ENCODE measurements at places on chromosomes 2 and 18.

DNA sequence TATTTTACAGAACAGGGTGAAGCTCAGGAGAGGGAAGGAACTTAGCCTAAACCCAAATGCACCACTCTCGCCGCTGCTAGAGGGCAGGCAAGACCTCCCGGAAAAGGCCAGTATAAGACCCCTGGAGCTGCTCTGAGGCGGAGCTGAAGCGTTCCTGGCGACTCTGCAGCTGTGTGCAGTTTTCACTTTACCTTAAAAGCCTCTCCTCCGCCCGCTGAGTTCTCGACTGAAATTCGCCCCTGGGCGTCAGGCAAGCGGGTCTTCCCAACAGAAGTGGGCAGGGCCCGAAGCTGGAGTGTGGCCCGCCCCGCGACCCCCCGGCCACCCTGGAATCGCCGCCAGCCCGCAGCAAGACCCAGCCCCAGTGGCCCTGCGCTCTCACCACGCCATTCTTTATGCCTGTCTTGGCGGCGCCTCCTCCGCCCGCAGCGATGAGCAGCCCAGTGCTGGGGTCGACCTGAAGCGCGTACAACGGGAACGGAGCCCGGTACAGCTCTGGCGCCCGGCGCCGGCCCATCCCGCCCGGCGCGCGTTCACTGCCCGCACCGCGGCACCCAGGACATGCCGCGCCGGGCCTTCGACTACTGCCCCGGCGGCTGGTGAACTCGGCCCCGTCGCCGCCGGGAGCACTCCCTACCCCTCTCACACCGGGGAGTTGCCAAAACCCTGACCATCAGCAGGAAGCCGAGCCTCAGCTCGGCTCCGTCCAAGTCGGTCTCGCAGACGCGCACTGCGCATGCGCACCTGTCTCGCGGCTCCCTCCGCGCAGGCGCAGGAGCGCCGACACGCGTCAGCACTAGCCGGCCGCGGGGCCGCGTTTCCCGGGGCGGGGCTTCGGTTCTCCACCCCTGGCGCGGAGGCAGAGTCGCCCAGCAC lies at the start of gene PREB:
PREB (minus strand) TSS at position 732 of the 876 bp plus-strand sequence; CDS start at position 517, 215 bp downstream.
- peak; percentile 99 for DNase-seq

DNA sequence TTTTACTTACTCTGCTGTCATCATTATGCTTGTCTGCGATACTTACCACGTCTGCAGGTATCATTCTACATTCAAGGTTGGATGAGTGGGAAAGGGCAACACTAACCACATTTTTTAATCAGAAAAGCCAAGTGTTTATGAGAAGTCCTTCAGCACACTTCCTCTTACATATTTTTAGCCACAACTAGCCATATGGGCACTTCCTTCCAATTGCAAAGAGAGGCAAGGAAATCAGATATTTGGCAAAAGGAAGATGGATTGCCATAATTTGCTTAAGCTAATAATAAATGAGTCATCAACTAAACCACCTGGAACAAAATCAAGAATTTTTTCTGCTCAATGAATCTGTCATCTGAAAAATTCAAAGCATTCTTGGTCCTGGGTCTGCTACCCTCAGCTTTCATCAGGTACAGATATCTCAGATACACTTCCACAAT lies 16.7 kb upstream of the MRO start:
- no peak for DNase-seq

- DNase-seq: no peak
These were observed 93.8 kb downstream of the LYPD6B start for GRCh38 chr2:149132339-149132738.

DNA sequence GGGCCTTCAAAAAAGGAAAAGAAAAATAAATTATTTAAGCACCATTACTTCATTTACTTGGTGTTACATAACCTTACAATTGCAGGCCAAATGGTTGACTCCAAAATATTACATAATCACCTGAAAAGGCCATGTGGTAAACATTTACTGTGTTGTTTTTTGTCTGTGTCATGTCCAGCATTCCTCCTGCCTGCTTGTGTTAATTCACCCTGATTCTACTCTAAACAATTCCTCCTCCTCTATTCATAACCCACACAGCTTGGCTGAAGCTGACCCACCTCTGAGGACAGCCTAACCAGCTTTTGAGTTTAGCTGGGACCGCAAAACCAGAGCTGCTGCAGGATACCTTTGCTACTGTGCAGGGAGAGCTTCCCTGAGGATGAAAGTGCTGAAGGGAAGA lies 35.4 kb downstream of the TMX3 start:
- no peak for DNase-seq

GRCh38 chr18:13217466-13217961 lies 1.0 kb upstream of the LDLRAD4 start:
- peak; percentile 23 for DNase-seq

DNA sequence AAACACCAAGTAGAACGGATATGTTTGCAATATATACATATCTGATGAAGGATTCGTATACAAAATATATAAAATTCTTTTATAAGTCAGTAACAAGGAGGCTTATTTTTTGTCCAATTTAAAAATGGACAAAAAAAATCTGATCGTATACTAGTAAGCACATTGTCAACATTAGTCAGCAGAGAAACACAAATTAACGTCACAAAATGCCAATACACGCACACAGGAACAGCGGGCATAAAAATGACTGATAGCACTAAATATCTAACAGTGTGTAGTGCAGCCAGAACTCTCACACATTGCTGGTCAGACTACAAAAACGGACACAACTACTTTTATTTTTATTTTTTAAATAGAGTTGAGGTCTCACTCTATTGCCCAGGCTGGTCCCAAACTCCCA lies 69.5 kb downstream of the LAMA1 start:
- DNase-seq: no peak

- DNase-seq: no peak
These were observed 30.2 kb downstream of the TMEM37 start for GRCh38 chr2:119461811-119462210.

DNA sequence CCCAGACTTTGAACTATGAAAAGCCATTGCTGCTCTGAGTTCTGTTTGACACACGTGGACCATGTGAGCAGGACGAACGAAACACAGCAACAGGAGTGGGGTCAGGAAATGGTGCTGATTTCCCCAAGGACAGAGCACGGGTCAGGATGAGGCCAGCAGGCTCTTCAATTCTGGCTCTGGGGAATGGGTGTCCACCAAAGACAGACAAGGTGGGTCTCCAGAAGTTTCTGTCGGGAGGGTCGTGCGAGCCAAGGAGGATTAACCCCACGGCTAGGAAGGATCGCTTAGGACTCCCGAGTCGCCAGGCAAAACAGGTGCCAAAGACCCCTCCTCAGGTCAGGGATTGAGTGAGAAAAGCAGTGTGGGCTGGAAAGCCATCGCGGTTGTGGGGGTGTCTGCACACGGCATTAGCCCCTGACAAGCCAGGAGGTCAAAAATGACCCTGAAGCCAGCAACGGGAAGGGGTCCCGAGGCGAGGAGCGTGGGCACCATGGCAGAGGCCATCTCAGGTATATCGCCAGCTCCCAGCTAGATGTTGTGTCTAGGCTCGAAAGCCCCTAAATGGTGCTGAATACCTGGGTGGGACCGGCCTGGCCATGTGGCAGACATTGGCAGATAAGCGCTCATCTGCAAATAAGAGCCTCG lies 213.9 kb upstream of the SALL3 start:
- no peak for DNase-seq

DNA sequence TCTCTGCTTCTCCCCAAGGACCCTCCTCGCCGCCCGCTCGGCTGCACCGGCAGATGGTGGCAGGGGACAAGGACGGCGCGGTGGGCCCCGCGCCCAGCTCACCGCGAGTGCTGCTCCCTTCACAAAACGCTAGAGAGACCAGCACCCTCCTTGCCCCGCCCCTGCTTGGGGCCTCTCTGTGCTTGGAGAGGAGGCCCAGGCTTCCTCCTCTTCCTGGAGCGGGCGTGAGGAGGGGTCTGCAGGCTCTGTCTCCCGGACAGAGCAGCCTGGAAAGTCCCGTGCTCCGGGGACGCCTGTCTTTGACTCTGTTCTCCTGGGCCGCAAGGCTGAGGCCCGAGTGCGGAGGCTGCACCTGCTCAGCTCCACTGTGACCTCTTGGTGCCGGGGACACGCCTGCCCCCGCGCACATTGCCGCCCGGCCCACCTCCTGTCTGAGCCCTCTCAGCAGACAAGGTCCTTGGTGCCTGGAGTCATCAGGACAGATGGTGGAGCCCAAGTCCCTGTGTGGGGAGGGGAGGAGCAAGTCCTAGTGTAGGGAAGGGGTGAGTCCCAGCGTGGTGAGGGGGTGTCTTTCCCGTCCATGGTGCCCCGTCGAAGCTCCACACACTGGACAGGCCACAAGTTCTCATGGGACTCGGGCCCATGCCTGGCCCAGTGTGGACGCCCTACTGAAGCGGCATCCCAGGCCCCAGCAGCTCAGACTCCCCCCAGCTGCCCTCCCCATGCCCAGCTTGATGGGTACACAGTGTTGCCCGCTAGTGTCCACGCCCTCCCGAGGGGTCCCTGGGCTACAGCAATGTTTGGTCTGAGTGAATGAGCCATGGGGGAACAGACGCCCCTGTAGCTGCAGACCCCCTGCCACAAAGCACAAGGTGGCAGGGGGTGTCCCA lies 33.8 kb downstream of the RTP5 start:
- no peak for DNase-seq

- DNase-seq: no peak
These were observed at the start of gene MYO5B for GRCh38 chr18:50194631-50195532. MYO5B (minus strand) TSS chr18:50195147; CDS start chr18:50194793, 354 bp downstream.

GRCh38 chr2:120851116-120851773 lies 115.6 kb downstream of the GLI2 start:
- no peak for DNase-seq

DNA sequence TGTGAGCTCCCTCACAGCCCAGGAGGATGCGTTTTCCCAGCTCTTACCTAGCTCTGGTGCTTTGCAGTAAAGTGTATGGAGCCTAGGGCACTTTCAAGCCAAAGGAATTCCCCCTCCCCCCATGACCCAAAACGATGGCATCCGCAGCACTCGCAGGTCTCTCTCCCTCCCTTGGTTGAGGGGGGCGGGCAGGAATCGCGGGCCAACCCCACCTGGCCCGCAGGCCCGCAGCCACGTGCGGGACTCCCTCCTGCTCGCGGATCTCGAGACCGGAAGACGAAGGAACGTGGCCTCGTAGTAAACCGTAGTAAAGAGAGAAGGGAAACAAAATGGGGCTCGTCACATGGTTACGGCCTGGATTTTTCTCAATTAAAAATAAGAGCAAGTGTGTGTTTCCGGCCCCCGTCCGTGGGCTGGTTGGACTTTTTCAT lies 8.5 kb downstream of the IRS1 start:
- DNase-seq: no peak

- no peak for DNase-seq
These were observed 3.1 kb upstream of the HTR2B start for GRCh38 chr2:231127936-231128335.

- no peak for DNase-seq
These were observed 97.0 kb upstream of the EPAS1 start for GRCh38 chr2:46200100-46200690.

- no peak for DNase-seq
These were observed 803.9 kb upstream of the POU3F3 start for GRCh38 chr2:104049981-104050380.

- DNase-seq: no peak
These were observed 16.8 kb upstream of the PAX3 start for GRCh38 chr2:222315443-222316121.

DNA sequence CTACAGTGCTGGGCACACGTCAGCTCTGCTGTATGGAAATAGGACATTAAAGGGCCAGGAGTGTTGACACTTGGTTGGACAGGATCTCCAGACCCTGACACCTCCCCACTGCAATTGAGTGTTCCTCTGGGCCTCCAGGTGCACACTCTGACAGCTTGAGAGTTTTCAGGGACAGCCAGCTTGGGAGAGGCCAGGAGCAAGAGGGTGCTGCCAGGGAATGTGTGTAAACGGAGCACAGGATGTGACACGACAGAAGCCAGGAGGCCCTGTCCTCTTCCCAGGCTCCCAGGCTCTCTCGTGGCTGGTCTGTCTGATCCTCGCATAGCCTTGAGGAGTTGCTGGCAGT lies 318.1 kb upstream of the HS6ST1 start:
- DNase-seq: no peak

DNA sequence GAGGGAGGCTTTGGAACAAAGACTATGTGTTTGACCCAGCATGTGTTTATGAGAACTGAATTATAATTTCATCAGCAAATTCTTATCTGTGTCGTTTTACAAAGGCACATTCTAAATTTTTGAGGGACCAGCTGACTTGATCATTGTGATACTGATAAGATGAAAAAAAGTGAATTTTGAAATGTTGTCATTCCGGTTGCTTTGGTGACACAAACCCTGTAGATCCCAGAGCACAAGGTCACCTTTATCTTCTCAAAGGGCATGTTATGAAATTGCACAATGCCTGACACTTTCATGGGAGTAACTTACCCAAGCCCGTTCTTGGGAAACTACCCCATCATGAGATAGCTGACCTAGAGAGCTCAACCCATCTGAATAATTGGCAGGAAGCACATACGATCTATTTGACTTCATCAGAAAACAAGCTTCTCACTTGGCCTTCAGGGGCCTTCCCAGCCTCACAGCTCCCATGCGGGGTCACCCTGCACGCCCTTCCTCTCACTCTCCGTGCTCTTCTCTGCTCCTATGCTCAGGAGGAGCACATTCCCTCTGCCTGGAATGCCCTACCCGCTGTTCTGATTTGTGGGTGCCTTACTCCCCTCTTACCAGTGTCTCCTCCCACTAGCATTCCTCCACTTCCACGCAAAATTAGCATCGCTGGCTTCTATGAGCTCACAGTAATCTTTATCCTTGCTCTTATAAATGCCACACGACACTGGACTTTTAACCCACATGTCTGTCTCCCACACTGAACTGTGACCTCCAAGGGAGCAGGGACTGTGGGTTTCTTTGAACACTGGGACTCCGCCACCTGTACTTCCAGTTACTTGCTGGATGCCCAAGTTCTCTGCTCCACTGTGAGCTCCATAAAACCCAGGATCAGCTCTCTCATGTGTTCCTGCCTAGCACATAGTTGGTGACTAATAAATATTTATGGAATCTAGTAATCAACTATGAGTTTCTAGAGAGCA lies 555.8 kb upstream of the ID2 start:
- no peak for DNase-seq

DNA sequence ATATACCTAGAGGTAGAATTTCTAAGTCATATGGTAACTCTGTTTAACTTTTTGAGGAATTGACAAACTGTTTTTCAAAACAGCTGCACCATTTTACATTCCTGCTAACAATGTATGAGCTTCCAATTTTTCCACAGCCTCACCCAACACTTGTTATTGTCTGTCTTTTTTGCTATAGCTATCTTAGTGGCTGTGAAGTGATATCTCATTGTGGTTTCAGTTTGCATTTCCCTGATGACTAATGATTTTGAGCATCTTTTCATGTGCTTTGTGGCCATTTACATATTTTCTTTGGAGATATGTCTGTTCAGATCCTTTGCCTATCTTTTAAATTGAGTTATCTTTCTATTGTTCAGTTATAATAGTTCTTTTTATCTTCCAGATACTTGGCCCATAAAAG lies 273.8 kb downstream of the AGPS start:
- DNase-seq: no peak

GRCh38 chr18:62898359-62898758 lies 183.0 kb downstream of the PHLPP1 start:
- DNase-seq: no peak

DNA sequence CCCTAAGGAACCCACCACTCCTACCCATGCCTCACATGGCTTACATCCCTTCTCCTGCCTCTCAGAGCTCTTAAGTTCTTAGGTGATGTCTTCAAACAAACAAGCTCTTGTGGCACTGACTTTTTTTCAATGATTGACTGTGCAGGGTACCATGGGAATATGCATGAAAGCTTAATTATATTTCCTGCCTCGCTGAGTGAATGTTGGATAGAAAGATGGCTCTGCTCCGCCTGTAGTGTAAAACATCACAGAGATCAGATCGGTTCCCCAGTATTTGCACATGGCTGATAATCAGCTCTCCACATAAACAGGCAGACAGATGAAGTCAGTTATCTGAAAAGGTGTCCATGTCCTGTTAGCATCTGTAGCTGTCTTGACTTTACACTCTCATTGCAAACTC lies 820.8 kb downstream of the TDRD15 start:
- DNase-seq: no peak

Data from H54 (cell line).